ENCODE measurements at places on chromosomes 2 and 18.

DNA sequence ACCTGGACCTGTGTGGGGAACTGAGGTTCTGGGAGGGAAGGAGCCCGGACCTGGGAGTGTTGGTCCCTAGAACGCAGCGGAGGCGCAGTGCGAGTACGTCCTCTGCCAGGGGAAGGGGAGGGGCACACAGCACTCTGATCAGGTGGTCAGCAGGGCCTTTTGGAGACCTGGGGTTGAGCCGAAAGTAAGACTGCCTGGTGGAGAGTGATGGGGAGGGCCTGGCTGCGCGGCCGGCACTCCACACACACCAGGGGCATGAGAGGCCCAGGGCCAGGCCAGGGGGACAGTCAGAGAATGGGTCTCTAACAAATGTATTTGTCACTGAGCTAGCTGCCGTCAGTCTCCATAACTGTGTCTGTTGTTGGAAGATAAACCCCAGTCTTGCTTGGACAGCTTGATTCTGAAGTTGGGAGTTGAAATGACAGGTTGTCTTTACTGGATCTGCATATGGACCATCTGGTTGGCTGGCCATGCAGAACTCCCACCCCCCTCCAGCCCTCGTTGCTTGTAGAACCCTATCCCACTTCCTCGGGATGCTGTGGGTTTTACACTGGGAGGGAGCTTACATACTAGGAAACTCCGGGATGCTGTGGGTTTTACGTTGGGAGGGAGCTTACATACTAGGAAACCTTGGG lies 75.4 kb upstream of the NFATC1 start:
- no peak for DNase-seq

GRCh38 chr18:27110319-27110718 lies 74.8 kb downstream of the CHST9 start:
- DNase-seq, result no peak

GRCh38 chr2:184611361-184612085 lies 13.2 kb downstream of the ZNF804A start:
- no peak for DNase-seq

DNA sequence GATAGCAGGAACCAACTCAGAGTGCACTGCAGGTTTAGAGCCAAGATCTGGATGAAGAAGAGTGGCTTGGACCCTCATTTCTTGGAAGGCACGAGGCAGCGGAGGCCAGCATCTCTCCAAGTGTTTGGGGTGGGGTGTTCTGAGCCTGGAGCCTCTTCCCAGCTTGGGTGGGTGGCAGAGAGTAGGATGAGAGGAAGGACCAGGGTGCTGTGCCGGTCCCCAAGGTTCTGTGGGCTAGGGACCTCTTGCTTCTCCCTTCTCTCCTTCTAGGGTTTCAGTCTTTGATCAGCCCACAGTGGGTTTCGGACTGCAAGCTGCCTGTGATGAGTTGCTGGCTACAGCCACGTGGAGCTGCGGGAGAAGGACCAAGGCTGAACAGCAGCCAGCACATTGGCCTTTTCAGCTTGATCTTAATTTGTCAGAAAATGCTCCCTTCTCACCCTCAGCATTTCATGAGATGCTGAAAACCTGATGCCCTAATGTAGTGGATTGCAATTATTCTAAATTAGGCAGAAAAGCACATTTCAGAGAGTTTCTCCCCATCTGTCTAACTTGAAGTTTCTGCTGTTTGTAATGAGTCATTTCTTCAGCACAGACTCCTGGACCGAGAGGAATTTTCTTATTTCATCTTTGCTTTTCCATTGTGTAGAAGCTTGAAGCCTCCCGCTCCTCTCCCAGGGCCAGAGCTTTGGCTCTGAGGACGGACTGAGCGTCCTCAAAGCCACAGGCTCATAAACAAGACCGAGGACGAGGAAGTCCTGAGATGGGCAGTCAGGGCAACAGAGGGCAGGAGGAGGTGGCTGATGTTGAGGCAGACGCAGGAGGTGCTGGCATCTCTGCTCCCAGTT lies 99.1 kb upstream of the HDAC4 start:
- no peak for DNase-seq

DNA sequence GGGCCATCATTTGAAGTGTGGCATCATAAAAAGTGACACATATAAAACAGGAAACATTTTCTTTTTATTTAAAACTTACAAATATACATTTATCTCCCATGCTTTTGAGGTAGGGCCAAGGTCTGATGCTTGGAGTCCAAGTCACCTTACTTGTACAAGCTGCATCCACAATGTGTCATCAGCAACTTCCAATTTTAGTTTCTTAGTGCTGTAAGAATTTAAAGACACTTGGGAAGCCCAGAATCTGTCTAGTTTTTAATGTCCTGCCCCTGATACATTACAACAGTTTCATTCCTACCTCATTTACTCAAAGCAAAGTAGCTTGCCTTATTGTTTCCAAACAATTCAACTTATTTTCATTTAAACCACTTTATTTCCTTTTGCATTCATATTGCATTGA lies 297.7 kb downstream of the MTX2 start:
- no peak for DNase-seq

DNA sequence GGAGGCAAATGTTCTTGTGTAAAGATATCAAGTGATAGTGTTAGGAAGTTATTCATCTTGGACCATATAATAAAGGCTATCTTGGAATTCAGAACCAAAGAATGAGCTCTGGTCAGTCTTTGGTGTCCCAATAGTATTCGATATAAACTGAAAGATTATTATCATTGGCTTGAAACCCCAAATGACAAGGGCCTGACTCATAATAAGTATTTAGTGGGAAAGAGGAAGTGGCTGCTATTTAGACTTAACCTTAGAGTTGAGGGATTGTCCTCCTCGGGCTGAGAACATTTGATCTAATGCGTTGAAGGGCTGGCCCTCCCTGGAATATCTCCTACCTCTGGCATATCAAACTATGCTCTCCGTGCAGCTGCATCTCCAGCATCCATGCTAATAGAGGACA lies 67.5 kb downstream of the CDH20 start:
- DNase-seq, result no peak

- DNase-seq, result no peak
Observed at GRCh38 chr2:120257522-120257921, 4.9 kb downstream of the RALB start.

GRCh38 chr2:37315364-37315763 lies 9.3 kb downstream of the PRKD3 start:
- no peak for DNase-seq

GRCh38 chr2:203636588-203637470 lies 69.6 kb upstream of the CD28 start:
- DNase-seq, result no peak

DNA sequence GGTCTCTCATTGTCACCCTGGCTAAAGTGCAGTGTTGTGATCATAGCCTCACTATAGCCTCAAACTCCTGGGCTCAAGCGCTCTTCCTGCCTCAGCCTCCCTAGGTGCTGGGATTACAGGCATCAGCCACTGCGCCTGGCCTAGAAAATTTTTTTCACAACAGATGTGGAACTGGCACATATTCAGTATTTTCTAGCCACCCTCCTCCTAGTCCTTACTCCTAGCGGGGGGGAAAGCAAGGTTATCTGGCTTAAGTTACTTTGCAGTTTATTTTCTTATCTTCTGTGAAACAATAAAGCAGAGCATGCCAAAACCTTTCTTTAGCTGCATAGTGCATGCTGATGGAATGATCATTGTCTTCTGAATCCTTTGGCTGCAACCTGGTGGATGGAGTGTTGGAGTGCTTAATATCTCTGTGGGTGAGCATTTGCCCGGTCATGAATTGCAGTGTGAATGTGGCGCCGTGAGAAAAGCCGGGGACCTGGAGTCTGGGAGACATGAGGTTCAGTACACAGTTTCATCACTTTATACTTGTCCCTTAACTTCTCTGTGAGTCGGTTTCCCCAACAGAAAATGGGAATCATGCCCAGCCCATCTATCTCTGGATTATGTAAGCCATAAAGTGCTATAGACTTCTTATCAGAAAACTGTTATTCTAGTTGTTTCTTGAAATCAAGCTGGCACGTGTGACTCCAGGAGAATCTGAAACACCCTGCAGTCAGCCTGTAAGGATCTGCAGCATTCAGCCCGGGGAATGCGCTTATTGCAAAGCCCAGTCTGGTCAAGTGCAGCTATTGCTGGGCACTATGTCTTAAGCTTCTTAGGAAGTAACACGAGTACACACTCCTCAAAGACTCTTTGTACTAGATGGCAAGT lies 38.2 kb upstream of the MAP3K20 start:
- no peak for DNase-seq

DNA sequence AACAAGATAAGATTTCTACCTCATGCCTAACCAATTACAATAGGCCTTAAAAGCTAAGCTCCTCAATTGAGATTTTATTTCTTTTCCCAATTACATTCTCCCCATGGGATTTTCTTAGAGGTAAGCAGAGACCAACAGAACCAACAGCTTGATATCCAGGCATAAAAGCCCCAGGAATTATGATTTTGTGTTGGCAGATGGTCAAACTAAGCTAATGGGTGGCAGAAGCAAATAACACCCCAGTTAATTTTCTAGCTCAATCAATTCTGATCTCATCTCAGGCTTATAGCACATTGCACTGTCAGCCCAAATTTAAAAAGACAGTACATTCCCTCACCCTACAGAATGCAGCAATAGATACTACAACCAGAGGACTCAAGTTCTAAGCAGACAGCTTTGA lies 156.4 kb downstream of the NRXN1 start:
- no peak for DNase-seq

DNA sequence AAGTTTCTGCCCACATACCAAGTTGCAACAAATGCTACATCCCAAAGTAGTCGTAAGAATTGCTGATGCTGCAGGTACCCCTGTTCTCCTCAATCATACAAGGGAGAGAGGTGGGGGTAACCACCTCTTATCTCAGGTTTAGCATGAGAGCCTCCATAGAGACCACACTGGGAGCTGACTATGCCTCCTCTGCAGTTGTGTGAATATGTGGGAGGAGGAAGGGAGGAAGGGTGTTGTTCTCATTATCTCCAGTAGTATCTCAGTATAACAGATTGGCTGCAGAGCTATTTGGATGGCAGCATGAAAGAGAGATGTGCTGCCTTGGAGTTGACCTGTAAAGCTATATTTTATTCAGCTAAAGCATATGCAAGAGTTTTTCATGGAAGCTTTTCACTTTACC lies 690.7 kb downstream of the KCNJ3 start:
- no peak for DNase-seq

DNA sequence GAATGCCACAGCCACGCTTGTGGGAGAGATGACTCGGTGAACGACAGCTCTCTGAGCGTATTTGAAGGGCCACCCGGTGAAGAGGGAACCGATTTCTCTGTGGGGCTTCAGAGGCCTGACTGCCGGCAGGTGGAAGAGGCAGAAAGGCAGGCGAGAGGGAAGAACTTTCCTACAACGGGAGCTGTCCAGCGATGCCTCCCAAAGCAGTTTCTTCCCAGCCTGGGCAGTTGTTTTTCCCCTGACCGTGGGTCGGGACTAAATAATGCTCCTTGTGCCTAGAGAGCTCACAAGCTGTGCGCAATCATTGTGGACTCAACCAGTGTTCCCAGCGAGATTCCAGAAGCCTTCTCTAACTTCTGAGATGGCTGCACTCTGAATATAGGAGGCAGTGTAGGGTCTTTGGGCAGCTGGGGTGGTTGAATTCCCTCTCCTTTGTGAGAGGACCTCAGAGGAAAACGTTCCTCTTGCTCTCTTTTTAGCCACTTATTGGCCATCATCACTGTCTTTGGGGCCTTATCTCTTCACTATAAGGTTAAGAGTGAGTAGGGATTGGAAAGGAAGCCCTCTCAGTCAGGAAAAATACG lies 710 bp downstream of the SEC11C start:
- no peak for DNase-seq

DNA sequence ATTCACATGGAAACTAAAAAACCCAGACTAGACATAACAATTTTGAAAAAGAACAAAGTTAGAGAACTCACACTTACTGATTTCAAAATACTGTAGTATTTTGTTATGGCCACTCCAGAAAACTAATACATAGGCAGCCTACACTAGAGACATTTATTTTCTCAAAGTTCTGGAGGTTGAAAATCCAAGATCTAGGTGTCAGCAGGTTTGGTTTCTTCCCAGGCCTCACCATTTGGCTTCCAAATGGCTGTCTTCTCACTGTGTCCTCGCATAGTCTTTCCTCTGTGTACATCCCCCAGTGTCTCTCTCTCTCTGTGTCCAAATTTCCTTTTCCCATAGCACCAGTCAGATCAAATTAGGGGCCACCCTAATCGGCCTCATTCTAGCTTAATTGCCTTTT lies 95.0 kb downstream of the NR4A2 start:
- no peak for DNase-seq

- DNase-seq, result no peak
Observed at GRCh38 chr2:138444411-138444810, 57.2 kb upstream of the SPOPL start.

GRCh38 chr2:5453220-5454050 lies 238.7 kb upstream of the SOX11 start:
- DNase-seq, result no peak

- no peak for DNase-seq
Observed at GRCh38 chr2:227671170-227671905, 4.7 kb downstream of the SCYGR5 start.
